Activated T-cell treated with anti-CD3 and anti-CD28 coated beads for 48 hours (primary cell): ENCODE measurements at places on chromosomes 16 and 17.

- peak; percentile 89 for DNase-seq
Observed at GRCh38 chr16:1826691-1827573, at the start of the genes FAHD1 and HAGH. TSS of gene FAHD1 (plus strand) at chr16:1827206. CDS start at chr16:1827239, 33 bp downstream. TSS of gene HAGH (minus strand) at chr16:1826825. CDS start at chr16:1826787, 38 bp downstream.

DNA sequence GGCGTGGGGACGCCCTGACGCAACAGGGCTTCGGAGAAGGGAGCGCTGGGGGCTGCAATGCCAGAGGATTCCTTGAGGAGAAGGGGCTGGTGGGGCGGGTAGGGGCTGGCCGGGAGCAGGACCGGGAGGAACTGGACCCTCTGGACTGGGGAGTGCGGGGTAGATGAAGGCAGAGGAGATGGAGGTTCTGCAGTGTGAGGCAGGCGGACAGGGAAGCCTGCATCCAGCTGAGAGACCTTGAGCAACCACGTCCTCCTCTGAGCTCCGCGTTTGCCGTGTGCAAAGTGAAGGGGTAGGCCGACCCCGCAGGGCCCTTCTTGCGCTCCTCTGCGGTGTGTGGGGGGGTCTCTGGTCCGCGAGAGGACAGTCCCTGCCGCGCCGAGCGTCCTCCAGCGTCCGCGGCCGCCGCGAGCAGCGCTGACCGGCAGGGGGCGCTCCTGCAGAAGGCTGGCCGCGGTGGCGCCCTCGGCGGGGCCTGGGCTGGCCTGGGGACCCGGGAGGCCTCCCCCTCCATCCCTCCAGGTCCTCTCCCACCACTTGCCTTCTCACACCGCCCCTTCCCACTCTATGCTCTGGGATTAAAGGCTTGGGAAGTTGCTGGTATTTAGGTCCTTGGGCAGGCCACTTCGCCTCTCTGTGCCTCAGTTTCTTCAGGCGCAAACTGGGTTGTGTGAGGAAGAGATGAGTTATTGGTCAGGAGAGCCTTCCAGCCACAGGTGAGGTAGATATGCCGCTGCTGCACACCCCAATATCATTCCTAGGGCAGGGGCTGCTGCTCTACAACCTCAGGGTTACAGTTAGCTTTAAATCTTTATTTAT is 9.6 kb upstream of the WNT9B start:
- no peak for DNase-seq

DNA sequence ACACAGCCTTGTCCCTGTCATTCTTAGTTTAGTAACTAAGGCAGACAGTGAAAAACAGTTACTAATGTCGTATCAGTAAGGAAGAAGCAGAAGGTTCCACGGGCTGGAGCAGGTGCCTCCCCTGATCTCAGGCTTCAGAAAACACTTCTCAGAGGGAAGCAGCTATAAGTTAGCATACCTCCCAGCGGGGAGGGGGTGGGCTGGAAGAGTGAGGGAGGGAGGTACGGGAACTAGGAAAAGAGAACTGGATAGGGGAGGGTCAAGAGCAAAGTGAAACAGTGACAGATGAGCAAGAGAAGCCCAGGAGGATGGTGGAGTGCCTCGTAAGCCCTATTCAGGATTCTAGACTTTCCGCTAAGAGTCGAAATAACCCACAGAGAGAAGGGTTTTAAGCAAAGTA is 186.3 kb upstream of the XYLT1 start:
- no peak for DNase-seq

GRCh38 chr17:4297351-4297750 is 33.6 kb upstream of the ANKFY1 start:
- no peak for DNase-seq

- DNase-seq, result no peak
Observed at GRCh38 chr16:27098366-27099049, 31.8 kb downstream of the C16orf82 start.

GRCh38 chr16:2033057-2033908 is 6.6 kb downstream of the NHERF2 start:
- DNase-seq, result no peak

GRCh38 chr17:59513934-59514841 is 51.2 kb upstream of the DHX40 start:
- no peak for DNase-seq

DNA sequence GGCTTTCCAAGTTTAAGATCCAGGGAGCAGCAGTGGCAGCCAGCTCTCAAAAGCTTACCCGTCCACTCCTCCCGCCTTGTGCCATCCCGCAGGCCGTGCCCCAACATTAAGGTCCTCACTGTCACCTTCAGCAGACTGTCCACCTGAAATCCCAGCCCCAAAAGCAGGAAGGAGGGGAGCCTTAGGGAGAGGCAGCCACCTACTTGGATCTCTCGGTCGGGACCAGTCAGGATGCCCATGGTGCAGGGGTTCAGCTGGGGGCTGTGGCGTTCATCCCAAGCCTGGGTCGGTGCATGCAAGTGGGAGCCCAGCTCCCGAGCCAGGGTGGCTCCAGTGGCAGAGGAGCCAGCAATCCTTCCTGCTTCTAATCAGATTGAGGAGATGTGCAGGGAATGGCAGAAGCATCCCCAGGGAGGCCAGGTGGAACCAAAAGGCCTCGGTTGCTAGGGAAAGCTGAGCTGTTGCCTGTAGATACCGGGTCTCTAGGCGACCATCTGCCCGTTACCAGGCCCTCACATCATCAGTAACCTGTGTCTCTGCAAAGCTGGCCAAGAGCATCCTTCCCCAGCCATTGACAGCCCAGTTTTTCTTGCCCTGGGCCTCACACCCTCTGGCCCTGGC is 24.6 kb downstream of the CNGB1 start:
- DNase-seq, result no peak

- DNase-seq, result no peak
Observed at GRCh38 chr17:78526231-78527025, 50.8 kb downstream of the DNAH17 start.

DNA sequence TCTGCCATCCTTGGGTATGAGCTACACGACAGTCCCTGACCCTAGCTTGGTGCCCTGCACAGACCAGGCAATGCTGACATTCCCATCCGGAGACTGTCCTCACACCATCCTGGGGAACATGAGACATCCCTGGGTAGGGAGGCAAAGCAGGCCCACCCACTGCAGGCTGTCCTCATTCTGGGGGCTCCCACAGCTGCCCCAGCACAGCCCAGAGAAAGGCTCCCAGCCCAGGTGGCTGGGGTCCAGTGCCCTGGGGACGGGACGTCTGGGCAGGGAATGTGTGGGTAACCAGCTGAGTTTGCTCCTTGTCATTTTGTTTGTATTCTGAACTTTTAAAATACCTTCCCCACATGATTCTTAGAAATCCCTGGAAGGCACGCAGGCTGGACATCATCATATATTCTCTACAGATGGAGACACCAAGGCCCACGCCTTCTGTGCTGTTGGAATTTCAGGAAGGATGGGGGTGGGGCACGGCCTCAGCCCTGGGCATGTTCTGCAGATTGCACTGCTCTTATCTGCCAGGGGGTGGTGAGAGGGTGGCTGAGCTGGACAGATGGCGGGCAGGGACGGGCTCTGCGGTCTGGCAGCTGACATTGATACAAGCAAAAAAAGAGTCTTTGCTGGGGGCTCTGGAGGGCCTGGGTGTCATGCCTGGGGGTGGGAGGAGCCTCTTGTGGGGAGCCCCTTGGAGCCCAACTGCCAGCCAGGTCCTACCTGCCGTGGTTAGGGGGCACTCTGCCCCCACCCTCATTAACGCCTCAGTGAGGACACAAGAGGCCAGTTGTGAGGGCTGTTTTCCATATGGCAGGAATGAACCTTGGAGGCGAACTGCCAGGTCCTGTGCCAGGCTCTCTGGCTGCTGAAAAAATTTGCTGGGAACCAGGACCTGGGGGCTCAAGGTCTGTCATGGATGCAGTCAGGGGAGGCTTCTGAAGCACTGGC is 28.4 kb downstream of the LRRC75A start:
- DNase-seq, result no peak

- DNase-seq, result no peak
Observed at GRCh38 chr17:14067347-14067746, 2.0 kb upstream of the COX10 start.

GRCh38 chr16:81204798-81205680 is 33.5 kb upstream of the BCO1 start:
- peak; percentile 33 for DNase-seq

DNA sequence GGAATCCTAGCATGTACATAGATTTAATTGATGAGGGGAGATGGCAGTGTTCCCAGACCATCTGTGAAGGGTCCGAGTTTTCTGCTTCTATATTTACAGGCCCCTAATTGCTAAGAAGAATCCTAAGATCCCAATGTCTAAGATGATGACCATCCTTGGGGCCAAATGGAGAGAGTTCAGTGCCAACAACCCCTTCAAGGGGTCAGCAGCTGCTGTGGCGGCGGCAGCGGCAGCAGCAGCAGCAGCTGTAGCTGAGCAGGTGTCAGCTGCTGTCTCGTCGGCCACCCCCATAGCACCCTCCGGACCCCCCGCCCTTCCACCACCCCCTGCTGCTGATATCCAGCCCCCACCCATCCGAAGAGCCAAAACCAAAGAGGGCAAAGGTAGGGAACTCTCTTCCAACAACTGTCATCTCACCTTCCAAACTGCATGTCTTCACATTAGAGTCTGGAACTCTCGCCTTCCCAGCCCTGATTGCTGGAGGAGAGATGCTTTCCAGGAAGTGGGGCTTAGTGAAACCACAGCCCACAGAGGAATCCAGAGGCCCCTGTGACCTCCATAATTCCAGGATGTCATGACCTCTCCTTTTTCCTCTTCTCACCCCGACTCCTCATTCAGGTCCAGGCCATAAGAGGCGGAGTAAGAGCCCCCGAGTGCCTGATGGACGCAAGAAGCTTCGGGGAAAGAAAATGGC is 4.7 kb downstream of the CHD3 start:
- no peak for DNase-seq

- no peak for DNase-seq
Observed at GRCh38 chr16:21281698-21282389, 3.8 kb upstream of the CRYM start.

DNA sequence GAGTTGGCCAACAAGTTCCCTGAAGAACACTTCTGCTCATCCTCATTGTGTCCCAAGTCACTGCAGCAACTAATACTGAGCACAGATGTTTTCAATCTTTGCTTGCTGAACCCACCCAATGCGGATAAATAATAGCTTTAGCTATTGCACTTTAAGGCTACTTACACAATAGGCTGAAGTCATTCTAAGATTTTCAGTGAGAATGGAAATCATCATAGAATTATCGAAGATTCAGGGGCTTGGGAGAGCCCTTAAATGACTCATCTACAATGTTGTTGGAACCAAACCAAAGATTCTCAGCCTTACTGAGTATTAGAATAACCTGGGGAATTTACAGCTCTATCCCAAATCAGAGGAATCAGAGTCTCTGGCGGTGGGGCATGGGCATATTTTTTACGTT is 51.2 kb downstream of the SYCE1L start:
- DNase-seq, result no peak

DNA sequence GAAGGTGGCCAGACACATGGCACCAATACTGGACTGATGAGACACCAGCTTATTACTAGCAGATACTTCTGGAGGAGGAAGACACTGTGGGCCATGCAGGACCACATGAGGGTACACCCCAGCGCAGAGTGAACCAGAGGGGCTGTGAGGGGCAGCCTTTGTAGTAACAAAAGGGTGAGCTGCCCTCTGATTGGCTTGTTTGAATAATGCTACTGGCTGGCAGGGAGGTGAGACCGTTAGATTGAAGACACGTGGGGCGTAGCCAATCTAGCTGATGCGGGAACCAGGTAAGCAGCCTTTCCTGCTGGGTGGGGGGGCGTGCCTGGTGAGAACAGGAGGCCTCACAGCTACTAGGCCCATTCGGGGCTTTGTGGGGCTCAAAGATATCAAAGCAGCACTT is 102.8 kb upstream of the SEC14L1 start:
- no peak for DNase-seq

DNA sequence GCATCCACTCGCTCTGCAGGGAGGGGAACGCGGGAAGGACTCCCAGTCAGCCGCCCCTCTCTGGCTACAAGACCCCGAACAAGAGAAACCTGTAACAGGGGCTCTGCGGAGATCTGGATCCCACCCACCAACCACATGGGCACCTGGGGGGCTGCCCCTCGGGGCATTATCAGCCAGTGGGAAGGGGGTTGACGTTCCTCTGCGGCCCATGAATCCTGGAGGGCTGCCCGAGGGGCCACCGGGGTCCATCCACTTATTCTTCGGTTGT is 1.8 kb upstream of the PCGF2 start:
- no peak for DNase-seq

DNA sequence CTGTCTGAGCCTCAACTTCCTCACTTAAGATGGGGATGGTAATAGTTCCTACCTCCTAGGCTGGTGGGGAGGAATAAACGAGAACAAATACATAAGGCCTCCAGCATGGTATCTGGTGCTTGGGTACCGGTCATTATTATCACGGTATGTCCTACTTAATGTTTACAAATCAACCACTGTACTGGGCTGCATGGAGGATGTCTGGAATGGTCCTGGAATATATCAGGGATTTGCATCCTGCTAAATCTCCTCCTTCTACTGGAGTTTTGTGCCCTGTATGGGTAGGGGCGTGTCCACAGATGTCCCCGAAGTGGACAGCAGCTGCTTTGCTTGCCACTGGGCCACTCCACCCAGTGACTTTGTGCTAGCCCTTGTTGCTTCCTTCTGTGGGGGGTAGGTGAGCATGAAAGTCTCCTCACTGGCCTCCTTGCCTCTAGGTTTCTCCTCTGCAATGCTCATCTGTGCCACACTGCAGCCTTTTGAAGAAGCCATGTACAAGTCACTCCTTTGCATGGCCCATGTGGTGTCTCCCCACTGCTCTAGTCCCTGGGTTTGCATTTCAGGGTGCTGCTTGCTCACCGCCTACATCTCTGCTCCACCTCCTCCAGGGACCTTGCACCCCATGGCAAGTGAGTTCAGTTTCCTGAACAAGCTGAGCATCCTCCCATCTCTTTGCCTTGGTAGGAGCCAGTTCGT is 2.2 kb upstream of the CMIP start:
- DNase-seq, result no peak

- no peak for DNase-seq
Observed at GRCh38 chr16:1258225-1258600, 2.3 kb downstream of the TPSD1 start.

DNA sequence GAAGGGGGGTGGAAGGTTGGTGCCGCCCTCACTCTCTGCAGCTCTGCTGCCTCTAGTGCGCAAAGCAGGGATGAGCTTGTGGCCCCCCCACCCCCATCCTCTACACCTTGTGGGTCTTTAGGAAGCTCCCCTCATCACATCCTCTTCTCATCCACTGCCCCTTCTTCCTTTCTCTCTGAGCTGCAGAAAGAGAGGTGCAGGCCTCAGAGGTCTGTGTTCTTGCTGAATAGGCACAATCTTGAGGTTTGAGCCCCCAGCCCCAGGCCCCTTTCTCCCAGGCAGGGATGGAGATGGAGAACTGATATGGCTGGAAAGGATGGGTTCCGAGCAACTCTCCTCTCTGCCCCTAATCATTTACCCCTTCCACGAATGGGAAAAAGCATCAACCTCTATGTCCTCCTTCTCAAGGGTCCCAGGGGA is 2.6 kb downstream of the CACNA1G start:
- DNase-seq, result no peak

GRCh38 chr17:44919411-44919810 is 4.1 kb upstream of the GFAP start:
- no peak for DNase-seq
